ENCODE measurements at places on chromosomes 12 and 14. TPM values are rescaled to one million over a fixed set of nuclear protein-coding genes. Genes with fewer than 3 reads are reported as not detected.

SLC8A3 gene
- 0.31 TPM for total RNA-seq

TMEM179 gene
- total RNA-seq, result not detected

FGF23 gene
- not detected for total RNA-seq

KLRG1 gene
- 4.4 TPM for total RNA-seq

DNA sequence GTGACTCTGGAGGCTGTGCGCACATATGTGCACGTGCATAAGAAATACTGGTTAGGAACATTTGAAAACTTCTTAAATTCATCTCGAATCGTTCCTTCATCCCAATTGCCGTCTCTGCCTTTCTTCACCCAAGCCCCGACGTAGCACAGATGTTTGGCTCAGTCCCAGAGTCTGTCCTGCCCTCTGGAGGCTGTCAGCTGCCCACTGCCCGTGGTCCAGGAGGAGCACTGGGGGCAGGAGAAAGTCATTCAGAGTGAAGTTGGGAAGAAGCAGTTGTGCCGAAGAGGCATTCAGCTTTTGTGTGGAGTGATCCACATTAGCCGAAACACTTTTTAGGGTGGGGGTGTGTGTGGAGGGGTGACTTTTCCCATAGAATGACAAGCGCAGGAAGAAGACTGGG, 124.9 kb downstream of the TSPAN9 start:
- no peak overlapping the region for H3K27ac ChIP-seq
- no peaks in the 10 kb centered on the region for H3K36me3 ChIP-seq
- DNase-seq, result no peak

GRCh38 chr14:32009221-32009975, 67.7 kb upstream of the ARHGAP5 start:
- peaks cover 2% of the 10 kb centered on the region for H3K4me1 ChIP-seq
- H3K27me3 ChIP-seq, result no peaks in the 10 kb centered on the region
- no peaks in the 10 kb centered on the region for H3K36me3 ChIP-seq
- H3K4me3 ChIP-seq, result no peak overlapping the region
- no peak overlapping the region for H3K27ac ChIP-seq
- no peak for DNase-seq

GRCh38 chr12:89231686-89232085, 120.6 kb downstream of the DUSP6 start:
- H3K27me3 ChIP-seq, result no peaks in the 10 kb centered on the region
- no peak overlapping the region for H3K4me3 ChIP-seq
- DNase-seq, result no peak
- no peak overlapping the region for H3K27ac ChIP-seq
- peaks cover 70% of the 10 kb centered on the region for H3K4me1 ChIP-seq

GRCh38 chr12:6045438-6045837, 79.0 kb downstream of the VWF start:
- no peaks in the 10 kb centered on the region for H3K4me1 ChIP-seq
- peaks cover 6% of the 10 kb centered on the region for H3K27me3 ChIP-seq
- DNase-seq, result no peak
- H3K27ac ChIP-seq, result no peak overlapping the region
- H3K36me3 ChIP-seq, result no peaks in the 10 kb centered on the region
- no peak overlapping the region for H3K4me3 ChIP-seq

DNA sequence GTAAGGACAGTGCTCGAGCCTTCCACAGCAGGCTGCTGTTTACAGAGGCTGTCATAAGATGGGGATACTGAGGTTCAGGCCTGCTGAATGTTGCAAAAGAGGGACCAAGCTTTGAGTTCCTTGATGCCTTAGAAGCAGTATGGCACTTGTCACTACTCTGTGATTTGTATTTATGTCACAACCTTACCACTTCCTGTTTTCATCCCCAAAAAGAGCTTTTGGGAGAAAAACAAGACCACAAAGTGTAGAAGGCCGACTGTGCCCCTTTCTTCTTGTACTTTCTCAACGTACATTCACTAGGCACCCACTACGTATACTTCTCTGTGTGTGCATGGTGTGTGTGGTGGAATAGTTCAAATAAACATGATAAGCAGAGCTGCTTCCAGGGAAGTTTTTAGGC, 90.1 kb downstream of the DRAM1 start:
- H3K36me3 ChIP-seq, result no peaks in the 10 kb centered on the region
- H3K4me1 ChIP-seq, result peaks cover 13% of the 10 kb centered on the region
- no peak for DNase-seq
- H3K27ac ChIP-seq, result no peak overlapping the region

GRCh38 chr12:77818351-77818750, 12.3 kb upstream of the NAV3 start:
- H3K27ac ChIP-seq, result no peak overlapping the region
- DNase-seq, result no peak
- H3K4me1 ChIP-seq, result no peaks in the 10 kb centered on the region
- no peak overlapping the region for H3K4me3 ChIP-seq
- no peaks in the 10 kb centered on the region for H3K36me3 ChIP-seq

GRCh38 chr14:60641742-60642269, 7.5 kb downstream of the SIX1 start:
- peaks cover 25% of the 10 kb centered on the region for H3K4me1 ChIP-seq
- no peak overlapping the region for H3K4me3 ChIP-seq
- no peak for DNase-seq
- peaks cover 85% of the 10 kb centered on the region for H3K27me3 ChIP-seq

All from activated CD4-positive, alpha-beta memory T cell treated with anti-CD3 and anti-CD28 coated beads for 36 hours (primary cell).